ENCODE measurements at places on chromosomes 2 and 18.

GRCh38 chr2:26521913-26522180 is 43.9 kb upstream of the OTOF start:
- no peak for DNase-seq

- no peak for DNase-seq
These were observed at the start of gene SLC38A11 for GRCh38 chr2:164954954-164955701. Gene SLC38A11 (minus strand): TSS chr2:164955525. CDS start chr2:164955247, 278 bp downstream.

DNA sequence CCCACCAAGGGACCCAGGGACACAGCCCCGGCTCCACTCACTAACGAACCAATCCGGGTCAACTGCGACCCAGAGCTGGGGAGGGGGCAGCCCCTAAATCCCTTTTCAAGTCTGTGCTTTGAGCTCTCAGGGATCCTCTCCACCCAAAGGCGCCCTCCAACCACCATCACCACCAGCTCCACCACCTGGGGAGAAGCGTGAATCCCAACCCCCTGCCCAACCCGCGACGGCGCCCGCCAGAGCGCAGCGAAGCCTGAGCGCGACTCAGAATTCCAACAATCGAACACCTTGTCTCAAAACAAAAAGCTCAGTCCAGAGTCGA is 497 bp downstream of the DSC3 start:
- DNase-seq, result no peak

GRCh38 chr2:111632661-111633060 is 251.3 kb downstream of the ANAPC1 start:
- DNase-seq, result peak; percentile 28

DNA sequence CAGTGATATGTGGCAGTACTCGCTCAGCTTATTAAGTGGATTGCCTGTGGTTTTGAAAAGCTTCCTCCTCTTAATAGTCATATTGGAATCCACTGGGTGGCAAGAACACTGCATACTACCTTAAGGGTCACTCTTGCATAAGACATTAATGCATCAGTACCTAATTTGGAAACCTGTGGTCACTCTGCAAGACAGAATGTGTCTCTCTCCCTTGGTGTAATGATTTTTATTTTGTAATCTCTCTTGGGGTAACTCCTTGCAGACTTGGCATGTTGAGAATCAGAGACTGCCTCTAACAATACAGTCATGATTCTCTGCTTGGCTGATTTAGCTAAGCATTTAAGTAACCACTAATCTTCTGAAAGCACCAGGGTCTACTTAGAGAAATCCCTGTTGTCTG is 33.0 kb upstream of the IER3IP1 start:
- no peak for DNase-seq

DNA sequence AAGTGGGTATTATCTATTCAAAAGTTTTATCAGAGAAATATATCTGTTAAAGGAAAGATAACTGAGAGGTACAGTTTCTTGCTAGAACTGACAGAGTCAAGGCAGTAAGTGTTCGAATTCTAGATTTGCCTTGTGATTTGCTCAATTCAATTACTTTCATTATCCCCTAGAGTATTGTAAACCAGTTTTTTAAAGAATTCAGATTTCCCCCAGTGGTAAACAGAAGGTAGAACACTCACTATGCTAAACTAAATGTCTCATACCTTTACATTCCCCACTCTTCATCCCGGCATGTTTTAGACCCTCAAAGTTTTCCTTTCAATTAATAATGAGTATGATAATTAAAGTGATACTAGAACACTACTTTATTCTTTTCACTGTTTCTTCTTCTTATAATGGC is 28.6 kb downstream of the TTC21B start:
- DNase-seq, result no peak

GRCh38 chr18:75073654-75074053 is 135.3 kb downstream of the PTGR3 start:
- DNase-seq, result no peak

GRCh38 chr2:127155947-127156346 is 49.0 kb upstream of the BIN1 start:
- no peak for DNase-seq

- DNase-seq, result no peak
These were observed 143.3 kb downstream of the GLI2 start for GRCh38 chr2:120878970-120879369.

GRCh38 chr18:7237673-7238272 is 6.9 kb downstream of the LRRC30 start:
- DNase-seq, result no peak

DNA sequence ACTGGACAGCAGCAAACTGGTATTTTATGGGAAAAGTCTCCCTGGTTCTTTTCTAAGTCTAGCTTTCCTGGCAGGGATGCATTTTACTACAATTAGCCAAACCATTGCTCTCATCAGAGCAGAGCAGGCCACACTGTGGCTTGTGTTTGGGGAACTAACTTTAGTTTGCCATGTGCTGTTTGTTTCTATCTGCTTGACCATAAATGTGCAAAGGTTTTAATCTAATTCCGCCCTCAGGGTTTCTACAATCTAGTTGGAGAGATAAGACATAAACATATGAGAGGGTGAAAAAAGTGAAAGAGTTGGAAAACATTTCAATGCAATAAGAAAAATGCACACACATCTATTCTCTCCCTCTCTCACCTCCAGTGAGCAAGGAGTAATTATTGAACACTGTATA is 86.9 kb upstream of the MAPK4 start:
- no peak for DNase-seq

DNA sequence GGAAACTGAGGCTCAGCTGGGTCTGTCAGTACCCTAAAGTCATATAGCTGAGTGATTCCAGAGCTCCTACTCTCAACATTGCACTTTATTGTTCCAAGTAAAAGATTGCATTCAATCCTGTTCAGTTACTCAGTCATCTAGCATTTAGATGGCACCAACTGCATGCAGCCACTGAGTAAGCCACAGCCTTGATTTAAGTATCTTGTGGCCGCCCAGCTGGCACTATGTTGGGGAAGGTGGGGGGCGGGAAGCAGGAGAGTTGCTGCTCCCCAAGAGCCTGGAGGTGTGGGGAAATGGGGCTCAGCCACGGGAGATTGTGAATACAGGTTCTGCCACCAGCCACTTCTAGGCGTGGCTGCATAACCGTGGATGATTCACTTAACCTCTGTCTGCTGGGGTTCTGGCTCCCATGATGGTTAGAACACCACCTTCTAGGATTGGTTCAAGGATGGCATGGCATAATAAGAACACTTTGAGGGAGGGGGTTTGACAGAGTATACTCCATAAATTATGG is 17.1 kb downstream of the ZFP36L2 start:
- DNase-seq, result no peak

- no peak for DNase-seq
These were observed 16.3 kb upstream of the ATOH8 start for GRCh38 chr2:85737481-85737880.

GRCh38 chr2:205524656-205525055 is 157.6 kb upstream of the NRP2 start:
- DNase-seq, result no peak

DNA sequence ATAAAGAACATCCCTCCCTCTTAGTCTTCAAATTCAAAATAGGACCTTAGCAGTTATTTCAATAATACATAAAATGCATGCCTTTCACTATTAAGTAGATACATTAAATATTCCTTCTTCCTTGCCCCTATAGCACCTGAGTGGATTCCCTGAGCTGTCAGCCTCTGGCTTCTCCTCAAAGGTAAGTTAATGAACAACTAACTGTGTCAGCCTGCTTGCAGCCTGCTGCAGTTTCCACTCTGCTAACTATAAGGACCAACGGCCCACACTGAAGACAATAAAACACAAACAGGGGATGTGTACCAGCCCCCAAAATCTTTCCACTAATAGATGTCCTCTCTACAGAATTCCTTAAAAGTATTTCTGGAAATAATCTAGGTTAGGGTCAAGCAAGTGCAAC is 5.0 kb downstream of the KCTD1 start:
- DNase-seq, result no peak

DNA sequence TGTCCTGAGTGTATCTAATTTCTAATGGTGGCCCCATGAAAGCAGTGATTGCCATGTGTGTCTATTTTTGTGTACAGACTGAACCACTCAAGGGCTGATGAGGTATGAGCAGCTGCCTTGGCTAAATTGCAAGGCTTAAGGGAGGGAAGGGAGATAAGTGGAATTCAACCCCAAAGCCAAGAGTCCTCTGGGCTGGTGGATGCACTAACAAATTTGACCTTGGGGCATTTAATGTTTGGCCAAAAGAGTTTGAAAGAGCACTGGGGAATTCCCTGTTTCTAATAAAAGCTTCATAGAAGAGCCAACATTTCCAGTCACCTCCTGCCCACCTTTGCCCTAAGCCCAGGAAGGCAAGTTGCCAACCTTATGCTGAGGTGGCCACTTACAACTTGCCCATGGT is 172.1 kb downstream of the SETBP1 start:
- DNase-seq, result no peak

DNA sequence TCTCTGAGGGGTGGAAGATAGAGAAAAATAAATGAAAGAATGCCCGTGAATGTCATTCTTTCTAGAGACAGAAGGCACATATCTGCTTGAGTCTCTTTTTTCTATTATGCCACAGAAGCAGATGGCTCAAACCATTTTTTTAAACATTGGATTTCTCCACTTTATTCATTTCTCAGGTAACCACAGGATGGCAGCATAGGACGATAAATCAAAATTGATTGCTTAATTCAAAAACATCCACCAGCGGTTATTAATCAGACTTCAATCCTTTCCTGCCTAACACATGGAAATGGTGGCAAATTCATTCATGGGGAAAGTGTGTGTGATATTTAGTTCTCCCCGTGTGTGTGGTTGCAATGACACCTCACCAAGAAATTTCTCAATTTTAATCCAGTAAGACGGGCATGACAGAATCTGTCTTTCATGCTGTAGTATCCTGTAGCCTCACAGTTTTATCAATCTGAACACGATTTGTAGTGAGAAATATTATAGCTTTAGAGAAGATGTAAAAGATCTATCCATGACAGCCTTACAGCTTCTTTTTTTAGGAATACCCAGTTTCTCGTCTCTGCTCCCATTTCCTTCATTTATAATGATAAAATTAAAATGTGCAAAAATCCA is 72.2 kb downstream of the DSC3 start:
- no peak for DNase-seq

DNA sequence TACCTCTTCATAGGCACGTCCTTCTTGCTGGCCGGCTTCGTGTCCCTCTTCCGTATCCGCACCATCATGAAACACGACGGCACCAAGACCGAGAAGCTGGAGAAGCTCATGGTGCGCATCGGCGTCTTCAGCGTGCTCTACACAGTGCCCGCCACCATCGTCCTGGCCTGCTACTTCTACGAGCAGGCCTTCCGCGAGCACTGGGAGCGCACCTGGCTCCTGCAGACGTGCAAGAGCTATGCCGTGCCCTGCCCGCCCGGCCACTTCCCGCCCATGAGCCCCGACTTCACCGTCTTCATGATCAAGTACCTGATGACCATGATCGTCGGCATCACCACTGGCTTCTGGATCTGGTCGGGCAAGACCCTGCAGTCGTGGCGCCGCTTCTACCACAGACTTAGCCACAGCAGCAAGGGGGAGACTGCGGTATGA is 2.3 kb downstream of the FZD7 start:
- no peak for DNase-seq

GRCh38 chr2:18055290-18055689 is 176.8 kb downstream of the KCNS3 start:
- DNase-seq, result no peak

GRCh38 chr2:76257802-76258201 is 547.1 kb upstream of the GCFC2 start:
- no peak for DNase-seq

- no peak for DNase-seq
These were observed 195.1 kb downstream of the ACKR3 start for GRCh38 chr2:236764716-236765115.

GRCh38 chr18:79778291-79778791 is 19.4 kb upstream of the KCNG2 start:
- DNase-seq, result no peak

GRCh38 chr2:2901384-2902345 is 476.0 kb downstream of the EIPR1 start:
- DNase-seq, result no peak

- DNase-seq, result no peak
These were observed 12.4 kb upstream of the TLK1 start for GRCh38 chr2:171173087-171173486.

DNA sequence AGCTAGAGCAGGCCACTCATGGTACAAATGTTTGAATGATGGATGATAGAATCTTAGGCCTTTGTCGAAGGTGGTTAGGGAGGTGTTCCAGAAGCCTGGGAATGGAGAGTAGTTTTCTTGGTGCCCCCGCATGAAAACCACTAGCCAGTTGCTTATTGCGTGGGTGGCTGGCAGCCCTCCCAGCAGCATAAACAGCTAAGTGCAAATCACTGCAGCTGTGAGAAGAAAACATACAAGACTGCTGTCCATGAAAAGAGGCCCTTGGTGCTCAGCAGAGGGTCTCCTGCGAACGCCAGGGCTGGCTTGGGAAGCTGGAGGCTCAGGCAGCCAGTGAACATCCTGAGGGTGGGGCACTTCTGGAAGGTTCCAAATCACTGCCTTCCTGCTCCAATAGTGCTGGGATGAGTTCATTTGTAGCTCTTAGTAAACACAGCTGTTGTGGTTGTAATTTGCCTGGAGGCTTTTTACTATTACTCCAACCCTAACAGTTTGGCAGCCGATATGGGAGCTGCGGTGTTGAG is 118.8 kb downstream of the MGAT5 start:
- DNase-seq, result no peak

DNA sequence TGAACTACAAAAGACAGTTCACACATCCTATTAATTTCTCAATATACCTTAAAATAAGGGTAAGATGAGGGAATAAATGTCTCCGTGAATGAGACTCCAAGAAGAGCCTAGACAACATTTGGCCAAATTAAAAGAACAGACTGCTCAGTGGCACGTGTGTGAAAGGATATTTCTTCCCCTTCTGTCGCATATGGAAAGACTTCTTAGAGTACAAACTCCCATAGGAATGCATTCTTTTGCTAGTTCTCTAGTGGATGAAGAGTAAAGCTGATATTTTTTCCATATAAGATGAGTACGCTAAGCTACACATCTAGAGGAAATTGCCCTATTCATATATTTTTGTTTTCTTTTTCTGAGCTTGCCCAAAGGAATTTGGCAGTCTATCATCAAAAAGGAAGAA is 710.0 kb upstream of the ID2 start:
- DNase-seq, result no peak

GRCh38 chr2:3805201-3805939 is 102.0 kb downstream of the DCDC2C start:
- no peak for DNase-seq

- DNase-seq, result no peak
These were observed 36.8 kb downstream of the RAB10 start for GRCh38 chr2:26070730-26071129.

GRCh38 chr2:241142063-241142462 is 7.2 kb downstream of the PASK start:
- DNase-seq, result no peak

DNA sequence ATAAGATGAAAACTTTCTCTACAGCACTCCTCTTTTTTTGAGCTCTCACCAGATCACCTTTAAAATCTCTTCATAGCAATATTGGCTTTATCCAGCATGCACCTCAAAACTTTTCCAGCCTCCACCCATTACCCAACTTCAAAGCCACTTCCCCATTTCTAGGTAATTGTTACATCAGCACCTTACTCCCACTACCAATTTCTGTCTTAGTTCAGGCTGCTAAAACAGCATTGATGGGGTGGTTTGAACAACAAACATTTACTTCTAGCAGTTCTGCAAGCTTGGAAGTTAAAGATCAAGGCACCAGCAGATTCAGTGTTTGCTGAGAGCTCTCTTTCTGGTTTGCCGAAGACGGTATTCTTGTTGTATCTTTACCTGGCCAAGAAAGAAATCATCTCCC is 114.0 kb upstream of the SLC39A10 start:
- DNase-seq, result no peak

- DNase-seq, result no peak
These were observed 35.7 kb downstream of the ATP8B1 start for GRCh38 chr18:57767259-57768050.

Data from stimulated activated CD8-positive, alpha-beta memory T cell treated with anti-CD3 and anti-CD28 coated beads, Interleukin-2, amount 100 ng/mL, for 48 hours (primary cell).